Bronchus fibroblast of lung (primary cell): ENCODE measurements at places on chromosomes 1 and 21. TPM values are rescaled to one million over a fixed set of nuclear protein-coding genes. Genes with fewer than 3 reads are reported as not detected.

Gene AMY1C
- not detected in 2 replicates for total RNA-seq

Gene CRYAA
- not detected in 2 replicates for total RNA-seq

Gene MAP3K21
- 0.67 and 0.89 TPM in 2 replicates for total RNA-seq

Gene SPATA45
- not detected in 2 replicates for total RNA-seq

Gene PRAMEF14
- not detected in 2 replicates for total RNA-seq

Gene EDN2
- 0.45 TPM in 1 of 2 replicates, not detected in the other for total RNA-seq
